Activated gamma-delta T cell treated with Interleukin-2 at 50 U/mL for 16 hours (primary cell): ENCODE measurements at places on chromosomes 11 and 22.

DNA sequence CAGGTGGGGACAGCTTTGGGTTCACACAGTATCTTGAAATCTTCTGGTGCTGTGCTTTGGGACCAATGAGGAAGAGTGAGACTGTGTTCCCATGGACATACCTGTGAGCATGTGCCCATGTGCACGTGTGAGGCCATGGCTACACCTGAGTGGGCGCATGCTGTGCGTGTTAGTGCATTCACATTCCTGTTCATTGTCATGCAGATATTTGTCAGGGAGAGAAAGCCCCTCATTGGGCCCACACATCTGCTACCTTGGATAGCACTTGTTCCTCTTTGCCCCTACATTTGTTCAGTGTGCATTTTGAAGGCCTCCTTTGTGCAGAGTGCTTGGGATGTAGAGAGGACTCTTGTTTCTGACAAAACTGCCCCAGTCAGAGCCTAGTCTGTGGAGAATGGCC lies 154.3 kb upstream of the E2F8 start:
- no peak for DNase-seq

DNA sequence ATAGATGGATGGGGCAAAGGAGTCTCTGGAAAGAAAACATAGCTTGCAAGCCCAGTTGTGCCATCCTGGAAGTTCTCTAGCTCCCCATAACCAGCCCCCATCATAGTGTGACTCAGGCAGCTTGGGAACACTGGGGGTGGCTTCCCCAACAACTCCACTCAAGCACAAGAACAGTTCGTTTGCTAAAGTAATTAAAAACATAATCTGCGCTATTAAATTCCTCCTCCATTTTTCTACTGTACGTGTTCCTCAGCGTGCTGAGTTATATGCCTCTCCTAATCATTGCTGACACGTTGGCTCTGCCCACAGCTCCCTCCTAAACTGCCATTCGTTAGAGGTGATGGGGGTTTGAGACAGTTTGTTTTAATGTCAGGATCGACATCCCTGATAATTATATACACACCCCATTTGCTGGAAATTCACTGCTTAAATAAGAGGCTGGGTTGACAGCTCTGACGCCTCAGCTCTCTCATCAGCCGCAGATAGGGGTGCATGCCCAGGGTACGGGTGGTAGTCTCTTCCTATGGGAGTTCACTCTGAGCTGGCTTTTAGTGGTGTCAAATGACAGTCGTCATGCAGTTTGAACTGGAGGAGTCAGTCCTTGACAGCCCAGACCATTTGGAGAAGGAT lies 59.5 kb upstream of the SEZ6L start:
- no peak for DNase-seq

GRCh38 chr11:133978794-133979193 lies 22.0 kb upstream of the IGSF9B start:
- no peak for DNase-seq

- no peak for DNase-seq
These were observed 404.9 kb downstream of the NXPE2 start for GRCh38 chr11:115083144-115083806.

DNA sequence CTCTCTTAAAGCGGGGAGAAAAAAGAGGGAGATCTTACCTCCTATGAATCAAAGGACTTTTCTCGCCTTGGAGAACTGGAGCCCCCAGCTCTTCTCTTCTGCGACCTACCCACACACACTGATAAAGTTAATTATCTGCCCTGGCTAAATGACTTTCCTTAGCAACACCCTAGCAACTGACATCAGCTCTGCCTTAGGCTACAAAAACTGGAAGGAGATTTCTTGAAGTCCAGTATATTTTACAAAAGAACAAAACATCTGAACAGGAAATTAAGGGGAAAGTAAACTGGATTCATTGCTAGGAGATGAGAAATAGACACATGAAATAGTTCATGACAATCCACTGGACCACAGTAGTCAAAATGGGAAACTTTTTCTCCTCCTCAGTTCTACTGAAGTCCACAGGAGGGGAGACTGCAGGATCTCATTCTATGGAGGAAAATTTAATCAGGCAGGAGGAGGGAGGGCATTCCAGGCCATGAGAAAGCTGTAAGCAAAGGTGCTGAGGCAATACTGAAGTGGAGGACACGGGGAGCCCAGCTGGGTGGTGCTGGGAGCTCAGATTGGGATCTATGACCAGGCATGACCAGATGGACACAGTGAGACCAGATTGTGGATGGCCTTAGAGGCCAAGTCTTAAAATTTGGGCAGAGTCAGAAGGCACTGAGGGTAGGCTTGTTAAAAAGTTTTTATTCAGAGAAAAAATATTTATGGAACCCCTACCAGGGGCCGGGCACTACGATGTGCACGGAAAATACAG lies 3.7 kb upstream of the SPON1 start:
- no peak for DNase-seq

DNA sequence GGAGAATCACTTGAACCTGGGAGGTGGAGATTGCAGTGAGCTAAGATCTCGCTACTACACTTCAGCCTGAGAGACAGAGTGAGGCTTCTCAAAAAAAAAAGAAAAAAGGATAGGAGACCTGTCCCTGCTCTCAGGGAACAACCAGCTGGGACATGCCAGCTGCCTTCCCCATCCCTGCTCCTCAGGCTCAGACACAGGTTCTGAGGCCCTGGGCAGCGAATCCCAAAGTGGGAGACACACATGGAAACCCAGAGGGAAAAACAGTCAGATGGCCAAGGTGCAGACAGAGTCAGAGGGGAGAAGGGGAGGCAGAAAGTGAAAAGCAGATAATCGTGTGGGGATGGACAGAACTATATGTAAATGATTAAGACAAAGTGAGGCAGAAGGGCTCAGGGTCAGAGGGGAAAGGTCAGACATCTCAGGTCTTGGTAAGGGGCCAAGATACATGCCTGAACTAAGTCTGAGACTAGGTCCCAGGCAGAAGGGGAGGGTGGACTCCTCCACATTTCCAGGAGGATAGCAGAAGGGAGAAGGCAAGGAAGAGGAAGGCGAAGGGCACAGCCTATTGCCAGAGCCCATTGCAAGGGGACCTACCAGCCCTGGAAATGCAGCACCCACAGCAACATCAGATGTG lies 14.2 kb downstream of the STARD10 start:
- DNase-seq, result no peak

DNA sequence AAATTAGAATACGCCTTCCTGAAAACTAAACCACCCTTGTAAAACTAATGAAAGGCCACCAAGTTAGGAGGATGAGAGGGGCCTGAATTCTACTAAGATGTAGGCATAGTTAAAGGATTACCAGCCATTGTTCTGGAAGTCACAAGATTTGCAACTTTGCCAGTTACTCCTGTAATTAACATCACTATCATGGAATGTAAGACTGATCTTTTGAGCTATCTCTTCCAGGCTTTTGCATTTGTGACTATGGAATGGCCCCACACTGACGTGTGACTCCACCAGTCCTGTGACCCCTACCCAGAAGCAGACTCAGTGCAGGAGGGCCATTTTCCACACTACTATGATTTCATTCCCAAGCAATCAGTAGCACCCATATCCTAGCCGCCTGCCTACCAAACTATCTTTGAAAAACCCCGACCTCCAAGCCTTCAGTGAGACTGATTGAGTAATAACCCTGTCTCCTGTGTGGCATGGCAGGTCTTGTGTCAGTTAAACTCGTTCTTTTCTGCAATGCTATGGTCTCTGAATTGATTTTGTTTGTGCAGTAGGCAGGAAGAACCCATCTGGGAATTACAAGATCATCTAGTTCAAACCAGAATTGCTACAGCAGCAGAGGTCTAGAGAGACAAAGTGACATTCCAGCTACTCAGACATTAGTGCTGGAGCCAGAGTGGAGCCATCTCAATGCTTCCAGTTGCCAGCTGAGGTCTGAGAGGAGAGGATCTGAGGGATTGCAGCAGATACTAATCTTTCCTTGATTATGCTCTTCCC lies 1.9 kb upstream of the CTSF start:
- no peak for DNase-seq

DNA sequence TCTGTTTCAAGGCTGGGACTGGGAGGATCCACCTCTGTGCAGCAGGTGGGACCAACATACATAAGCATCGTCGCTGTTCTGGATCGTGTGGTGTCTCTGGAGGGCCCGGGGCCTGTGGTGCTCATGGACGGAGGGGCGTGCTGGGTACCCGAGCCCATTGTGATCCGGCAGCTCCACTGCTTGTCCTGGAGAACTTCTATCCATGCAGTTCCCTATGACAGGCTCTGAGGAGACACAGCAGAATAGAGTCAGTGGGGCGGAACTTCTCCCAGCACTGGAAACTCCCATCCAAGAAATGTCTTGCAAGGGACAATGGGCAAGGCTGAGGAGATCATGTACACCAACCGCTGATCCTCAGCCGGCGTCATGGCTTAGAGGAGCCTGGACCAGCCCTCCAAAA lies 11.6 kb upstream of the APOA1 start:
- DNase-seq, result no peak

- no peak for DNase-seq
These were observed 1.7 kb downstream of the TRPT1 start for GRCh38 chr11:64224151-64224890.

- DNase-seq, result no peak
These were observed 16.8 kb upstream of the TSPAN18 start for GRCh38 chr11:44709966-44710365.

DNA sequence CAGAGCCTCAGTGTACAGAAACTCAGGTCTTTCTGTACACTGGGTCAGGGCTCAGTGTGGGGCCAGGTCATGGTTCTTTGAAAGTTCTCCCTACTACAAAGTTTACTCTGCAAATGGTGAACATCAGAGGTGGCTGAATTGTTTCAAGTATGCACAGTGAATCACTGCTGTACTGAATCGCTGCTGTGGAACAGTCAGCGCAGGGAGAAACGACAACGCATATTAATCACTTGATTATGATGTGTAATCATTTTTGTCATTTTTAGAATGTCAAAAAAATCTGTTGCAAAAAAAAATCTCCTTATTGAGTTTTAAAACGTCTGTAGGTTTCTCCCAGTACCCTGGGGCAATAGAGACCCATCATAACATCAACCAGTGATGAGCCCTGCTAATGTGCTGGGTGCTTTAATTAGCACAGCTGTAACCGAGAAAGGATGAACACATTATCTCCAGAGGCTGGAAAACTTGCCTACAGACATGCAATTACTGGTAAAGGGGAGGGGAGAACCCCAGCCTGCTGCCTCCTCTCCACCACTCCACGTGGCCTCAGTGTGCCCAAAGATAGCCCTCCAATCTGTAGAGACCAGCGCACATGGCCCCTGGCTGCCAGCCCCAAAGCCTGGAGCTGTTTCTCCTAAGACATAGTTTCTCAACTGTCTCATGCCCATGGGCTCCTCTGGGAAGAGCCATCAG lies 12.8 kb downstream of the ARRB1 start:
- DNase-seq, result no peak

DNA sequence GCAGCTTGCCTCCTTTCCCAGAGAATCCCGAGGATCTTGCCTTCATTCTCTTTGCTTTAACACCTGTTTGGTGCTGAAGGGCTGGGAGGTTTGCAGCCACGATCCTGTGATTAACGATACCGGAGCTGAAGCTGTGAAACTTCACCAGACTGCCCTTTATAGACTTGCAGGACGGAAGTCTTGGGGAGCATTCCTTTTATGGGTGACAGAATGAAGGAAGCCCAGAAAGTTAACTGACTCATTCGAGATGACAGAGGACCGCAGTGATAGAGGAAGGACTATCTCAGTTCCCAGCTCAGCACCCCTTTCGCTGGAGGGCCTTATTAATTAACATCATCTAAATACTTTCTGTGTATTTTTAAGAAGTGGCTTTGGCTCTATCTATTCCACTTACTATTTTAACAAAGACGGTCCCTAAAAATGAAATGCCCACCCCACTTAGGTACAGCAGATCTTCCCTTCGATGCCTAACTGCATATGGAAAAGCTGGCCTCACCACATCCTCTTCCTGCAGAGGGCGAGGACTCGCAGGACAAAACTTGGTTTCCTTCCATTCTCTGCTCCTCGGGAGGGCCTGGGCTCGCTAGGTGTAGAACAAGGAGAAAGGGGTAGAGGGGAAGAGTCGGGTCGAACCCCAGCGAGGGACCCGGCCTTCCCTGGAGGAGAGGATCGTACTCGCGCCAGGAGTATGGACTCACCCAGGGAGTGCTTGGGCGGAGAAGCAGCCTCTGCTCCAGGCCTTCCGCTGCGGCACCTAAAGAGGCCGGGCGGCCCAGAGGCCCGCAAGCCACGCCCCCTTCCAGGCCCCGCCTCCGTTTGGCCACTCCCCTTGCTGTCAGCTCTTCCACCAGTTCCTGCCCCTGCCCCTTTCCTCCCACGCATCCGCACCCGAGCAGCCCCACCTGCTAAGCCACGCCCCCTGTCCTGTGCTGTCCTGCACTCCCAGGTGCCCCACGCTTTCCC lies 30.7 kb upstream of the USP47 start:
- DNase-seq, result no peak
